Stromal cell of bone marrow (primary cell): ENCODE measurements at places on chromosomes 7 and 10.

DNA sequence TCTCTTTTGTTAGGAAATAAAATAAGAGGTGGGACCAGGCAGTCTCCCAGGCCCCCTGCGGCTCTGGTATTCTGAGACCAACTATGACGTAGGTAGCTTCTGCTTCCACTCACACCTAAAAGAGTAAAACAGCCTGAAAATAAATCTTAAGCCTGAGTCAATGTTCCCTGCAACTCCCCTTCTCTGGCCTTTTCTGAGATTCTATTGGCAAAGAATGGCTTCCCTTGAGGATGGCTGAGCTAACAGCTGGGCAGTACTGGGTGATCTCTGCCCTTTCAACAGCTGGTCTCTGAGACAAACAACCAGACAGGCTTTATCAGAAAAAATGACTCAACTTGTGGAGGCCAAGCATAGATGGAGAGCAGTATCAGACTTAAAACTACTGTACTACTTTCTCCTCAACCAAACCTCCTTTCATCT is 58.7 kb downstream of the CREB3L2 start:
- DNase-seq = peak; percentile 89

DNA sequence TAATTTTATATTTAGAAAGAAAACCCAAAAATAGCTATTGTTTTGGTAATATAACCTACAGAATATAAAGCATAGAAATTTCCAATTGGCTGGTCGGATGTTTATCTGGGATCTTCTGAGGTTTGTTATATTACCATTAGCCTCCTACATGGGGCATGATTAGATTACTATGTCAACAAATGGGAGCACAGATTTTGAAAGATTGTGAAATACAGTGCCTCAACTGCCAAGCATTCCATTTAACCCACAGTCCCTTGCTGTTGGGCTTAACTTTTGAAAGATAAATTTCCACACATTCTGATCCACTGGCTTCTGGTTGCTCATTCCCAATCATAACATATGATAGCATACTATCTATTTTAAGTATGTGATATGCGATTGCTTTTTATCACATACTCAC is 455.4 kb upstream of the C7orf33 start:
- peak; percentile 80 for DNase-seq

DNA sequence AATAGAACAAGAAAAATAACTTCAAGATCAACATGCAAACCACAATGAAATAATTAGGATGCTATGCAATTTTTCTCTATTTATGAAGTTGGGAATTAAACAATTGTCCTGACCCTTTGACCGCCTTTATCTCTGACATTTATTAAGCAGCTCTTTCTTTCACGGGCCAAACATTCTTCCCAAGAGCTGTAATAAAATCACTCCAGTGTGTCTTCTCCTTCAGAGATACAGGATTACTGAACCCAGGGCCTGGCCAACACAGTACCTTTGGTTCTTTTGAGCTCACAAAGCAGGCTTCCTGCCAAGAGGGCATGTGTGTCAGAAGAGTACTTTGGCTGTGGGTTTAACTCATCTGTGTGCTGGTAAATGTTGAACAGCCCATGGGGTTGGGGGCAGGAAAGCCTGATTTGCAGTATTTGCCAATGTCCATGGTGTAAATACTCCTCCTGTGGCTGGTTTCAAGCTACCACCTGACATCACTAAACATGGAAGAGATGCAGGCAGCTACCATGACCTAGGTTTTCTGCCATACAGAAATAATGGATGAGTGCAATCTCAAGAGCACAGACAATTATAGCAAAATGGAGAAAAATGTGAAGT is 121.7 kb downstream of the FANK1 start:
- DNase-seq = no peak

- no peak for DNase-seq
These were observed 9.7 kb downstream of the CAMK1D start for GRCh38 chr10:12358863-12359564.

GRCh38 chr7:72032934-72033333 is 379.2 kb downstream of the CALN1 start:
- DNase-seq = peak; percentile 6

- no peak for DNase-seq
These were observed 7.8 kb upstream of the SRRM3 start for GRCh38 chr7:76193883-76194282.

DNA sequence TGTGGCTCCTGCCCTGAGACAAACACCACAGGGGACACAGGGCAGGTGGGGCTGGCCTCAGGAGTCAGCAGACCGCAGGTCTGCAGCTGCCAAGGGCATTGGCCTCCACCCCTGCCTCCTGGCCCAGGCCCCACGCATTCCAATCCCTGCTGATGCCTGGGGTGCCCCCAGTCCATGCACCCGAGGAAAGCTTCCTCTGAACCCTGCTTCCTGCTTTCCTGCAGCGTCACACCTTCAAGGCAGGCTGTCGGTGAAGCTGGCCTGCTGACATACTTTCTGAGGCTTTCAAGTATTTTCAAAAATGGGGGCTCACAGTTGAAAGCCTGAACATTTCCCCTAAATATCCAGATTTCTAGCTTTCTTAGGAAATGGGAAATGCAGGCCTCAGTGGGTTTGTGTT is 22.5 kb upstream of the ANTXRL start:
- DNase-seq = no peak

GRCh38 chr10:64023926-64024470 is 502.8 kb downstream of the REEP3 start:
- no peak for DNase-seq

- no peak for DNase-seq
These were observed 1050.5 kb downstream of the XPNPEP1 start for GRCh38 chr10:108872854-108873253.

DNA sequence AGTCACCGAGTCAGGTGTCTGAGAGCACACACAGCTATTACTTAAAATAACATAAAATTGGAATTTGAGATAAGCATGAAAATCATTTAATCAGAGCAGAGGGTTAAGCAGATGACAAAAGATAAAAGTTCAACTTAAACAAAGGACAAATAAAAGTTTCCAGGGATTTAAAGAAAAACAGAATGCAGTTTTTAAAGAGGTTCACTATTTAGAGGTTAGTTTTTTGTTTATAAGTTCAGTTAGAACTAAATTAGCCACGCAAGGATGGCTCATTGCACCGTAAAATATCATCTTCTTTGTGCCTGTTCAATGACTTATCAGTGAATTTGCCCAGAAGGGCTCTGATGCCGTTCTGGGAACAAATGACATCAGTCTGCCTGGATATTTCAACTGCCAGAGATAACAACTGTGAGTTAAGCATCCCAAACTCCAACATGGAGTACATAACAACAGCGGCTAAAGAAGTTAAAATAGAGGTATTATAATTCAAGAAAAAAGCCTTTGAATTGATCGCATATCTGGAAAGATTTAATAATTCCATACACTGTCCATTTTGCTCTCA is 107.8 kb downstream of the ANK3 start:
- no peak for DNase-seq

GRCh38 chr7:133668296-133669060 is 415.6 kb downstream of the EXOC4 start:
- DNase-seq = no peak

GRCh38 chr10:47077941-47078340 is 166.7 kb downstream of the PTPN20 start:
- no peak for DNase-seq

- DNase-seq = peak; percentile 51
These were observed 49.4 kb downstream of the VCL start for GRCh38 chr10:74047304-74047703.

DNA sequence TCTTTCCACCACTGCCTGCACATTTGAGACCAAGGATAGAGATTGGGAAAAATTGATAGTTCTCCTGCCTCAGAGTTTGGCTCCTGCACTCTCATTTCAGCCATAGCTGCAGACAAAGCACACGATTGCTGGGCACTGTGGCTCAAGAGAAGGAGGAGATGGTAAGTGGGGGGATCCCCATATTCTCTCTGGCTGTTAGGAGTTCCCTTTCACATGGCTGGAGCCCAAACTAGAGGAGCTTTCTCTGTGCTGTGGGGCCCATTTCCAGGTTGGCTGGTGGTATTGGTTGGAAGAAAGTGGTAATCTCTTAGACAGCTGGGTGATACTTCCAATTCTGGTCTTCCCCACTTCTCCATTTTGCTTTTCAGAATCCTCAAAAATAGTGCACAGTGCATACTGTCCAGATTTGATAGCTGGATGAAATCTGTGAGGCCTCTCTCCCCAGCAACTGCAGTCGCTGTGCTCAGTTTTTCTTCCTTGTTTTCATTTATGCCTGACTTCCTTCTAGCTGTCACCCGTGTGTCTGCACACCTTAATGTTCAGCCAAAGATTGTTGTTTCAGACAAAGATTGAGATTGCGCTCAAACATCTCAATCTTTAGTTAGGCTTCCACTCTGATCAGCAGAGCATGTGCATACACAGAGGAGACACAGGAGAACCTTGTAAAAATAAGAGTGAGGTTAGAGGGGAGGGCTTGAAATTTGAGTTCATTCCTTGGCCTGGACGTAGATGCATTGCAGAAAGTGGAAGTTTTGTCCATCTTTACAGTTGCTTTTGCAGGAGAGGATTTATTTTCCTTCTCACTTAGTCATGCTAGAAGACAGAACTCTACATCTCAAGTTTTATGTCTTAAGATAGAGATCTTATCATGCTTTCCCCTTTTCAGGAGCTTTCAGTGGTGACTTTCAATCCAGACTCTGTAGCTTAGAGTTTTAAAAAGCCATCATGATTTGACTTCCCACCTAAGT is 28.6 kb downstream of the RABGEF1 start:
- DNase-seq = no peak

- DNase-seq = no peak
These were observed 113.3 kb downstream of the GLI3 start for GRCh38 chr7:42123716-42124115.

- no peak for DNase-seq
These were observed 6.7 kb downstream of the TES start for GRCh38 chr7:116216956-116217571.

DNA sequence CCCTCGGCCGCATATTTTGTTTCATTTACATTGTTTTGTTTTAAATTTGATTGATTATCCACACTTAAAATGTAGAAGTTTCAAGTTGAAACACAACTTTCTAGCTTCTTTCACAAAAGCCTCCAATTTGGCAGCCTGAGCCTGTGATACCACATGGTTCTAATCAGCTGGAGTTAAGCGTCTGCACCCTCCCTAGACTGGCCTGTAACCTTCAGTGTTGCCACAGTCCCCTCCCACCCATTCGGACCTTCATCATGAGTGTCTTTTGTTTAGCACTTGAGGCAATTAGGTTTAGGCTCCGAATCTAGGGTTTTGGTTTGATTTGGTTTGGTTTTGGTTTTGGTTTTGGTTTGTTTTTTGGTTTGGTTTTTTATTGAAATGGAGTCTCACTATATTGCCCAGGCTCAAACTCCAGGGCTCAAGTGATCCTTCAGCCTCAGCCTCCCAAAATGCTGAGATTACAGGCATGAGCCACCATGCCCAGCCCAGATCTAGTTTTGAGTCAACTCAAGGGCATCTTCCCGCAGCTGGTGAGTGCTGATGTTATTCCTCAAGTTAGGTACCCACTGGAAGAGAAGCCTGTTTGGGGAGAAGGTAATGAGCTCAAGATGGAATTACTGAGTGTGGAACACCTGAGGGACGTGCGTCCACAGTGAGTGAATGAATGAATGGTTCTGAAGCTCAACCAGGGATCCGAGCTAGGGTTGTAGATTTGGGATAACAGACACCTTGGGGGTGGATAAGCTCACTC is 201.4 kb downstream of the HECW1 start:
- DNase-seq = no peak

GRCh38 chr10:69994262-69994661 is 58.4 kb upstream of the MACROH2A2 start:
- peak; percentile 18 for DNase-seq

DNA sequence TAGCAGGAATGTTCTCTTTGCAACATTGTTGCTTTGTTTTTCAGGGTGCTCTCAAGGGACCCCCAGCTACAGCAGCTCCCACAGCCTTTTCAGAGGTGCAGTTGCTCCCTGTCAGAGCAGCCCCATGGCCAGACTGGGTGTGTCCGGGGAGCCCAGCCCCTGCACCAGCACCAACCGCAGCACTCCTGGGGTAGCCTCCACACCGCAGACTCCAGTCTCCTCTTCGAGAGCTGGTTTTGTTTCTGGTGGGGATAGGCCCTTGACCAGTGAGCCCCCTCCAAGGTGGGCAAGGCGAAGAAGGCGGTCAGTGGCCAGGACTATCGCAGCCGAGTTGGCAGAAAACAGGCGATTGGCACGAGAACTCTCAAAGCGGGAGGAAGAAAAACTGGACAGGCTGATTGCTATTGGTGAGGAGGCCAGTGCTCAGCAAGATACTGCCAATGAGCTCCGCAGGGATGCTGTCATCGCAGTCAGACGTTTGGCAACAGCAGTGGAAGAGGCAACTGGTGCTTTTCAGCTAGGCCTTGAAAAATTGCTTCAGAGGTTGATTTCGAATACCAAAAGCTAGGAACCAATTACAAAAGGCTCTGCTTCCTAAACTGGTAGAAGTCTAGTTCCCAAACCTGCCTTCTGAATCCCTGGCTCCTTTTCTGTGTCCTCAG is 5.4 kb downstream of the HSPA14 start:
- DNase-seq = no peak

DNA sequence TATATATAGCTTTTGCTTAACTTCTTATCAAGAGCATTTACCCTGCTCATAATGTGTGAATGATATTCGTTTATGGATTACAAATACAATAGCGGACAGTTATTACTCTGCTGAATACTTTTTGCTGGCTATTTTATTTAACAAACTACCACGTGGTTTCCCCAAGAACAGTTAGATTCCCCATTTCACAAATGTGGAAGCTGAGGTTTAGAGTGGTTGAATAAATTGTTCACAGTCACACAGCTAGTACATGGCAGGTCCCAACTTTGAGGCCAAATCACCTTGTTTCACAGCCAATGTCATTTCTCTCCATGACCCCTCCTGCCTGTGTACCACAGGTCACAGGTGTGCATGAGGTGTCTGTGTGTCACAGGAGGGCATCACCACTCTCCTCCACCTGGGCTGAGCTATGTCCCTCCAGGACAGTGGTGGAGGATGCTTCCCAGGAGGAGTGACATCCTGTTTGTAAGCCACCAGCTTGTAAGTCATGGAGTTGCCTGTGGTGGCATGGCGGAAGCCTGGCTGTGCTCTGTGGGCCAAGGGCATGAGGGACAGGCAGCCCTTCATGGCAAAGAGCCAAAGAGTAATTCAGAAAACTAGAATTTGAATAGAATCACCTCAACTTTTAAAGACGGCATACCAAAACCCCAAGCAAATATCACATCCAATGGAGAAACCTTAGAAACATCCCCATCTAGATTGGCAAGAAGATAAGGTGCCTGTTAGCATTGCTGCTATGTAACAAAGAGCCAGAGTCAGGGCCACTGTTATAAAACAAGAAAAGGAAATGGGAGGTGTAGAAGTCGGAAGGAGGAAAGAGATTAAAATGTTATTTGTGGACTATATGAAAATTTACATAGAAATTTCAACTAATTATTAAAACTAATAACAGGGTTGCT is 51.9 kb downstream of the AOC1 start:
- no peak for DNase-seq
